ENCODE measurements at places on chromosomes 1 and 21.

GRCh38 chr1:35845766-35846165, 37.2 kb upstream of the AGO1 start:
- no peak for DNase-seq

GRCh38 chr1:219304227-219305226, 130.8 kb downstream of the LYPLAL1 start:
- no peak for DNase-seq

- peak; percentile 22 for DNase-seq
Measured at GRCh38 chr1:246417152-246417812, 89.8 kb downstream of the SMYD3 start.

DNA sequence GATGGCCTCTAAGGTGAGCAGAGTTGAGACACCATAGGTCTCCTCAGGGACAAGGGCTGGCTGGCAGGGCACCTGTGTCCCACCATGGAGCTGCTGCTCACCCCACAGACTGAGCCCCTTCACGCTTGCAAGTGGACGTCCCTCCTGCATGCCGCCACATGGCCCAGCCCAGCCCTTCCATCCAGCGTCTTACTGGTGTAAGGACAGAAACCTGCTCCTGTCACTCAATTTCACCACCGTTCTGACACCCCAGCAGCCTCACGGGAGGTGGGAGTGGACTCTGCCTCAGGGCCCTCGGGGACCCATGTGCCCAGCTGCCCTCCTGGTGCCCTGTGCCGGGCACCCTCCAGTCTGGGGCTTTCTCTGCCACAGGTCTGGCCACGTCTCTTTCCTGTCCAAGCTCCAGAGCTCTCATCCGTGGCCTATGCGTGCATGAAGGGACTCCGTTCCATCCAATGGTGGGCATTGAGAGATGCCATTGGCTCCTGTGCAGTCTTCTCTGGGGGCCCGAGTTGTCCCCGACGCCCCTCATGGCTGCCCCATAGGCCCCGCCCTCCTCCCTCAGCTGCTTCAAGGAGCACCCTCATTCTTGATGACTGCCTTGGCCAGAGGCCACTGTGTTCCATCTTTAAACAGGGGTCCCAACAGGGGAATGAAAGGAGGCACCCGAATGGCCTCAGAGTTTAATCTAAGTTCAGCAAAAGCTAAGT, 42.6 kb upstream of the COL6A1 start:
- no peak for DNase-seq

DNA sequence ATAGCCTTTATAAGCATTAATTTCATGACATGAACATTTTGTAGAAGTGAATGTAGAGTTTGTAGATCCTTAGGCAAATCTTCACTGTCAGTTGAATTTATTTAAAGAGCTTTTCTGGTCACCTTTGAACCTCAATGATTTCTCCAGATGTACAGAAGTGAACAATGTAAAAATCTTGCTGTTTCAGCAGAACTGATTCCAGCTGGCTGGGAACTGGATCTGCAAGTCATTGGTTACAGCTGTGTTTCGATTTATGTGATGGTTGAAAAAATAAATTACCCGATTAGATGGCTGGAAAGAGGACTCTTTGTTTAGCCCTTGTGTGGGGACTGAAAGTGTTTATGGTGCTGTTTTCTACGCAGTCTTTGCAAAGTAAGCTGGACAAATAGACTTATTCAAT, 849.8 kb downstream of the USP25 start:
- peak; percentile 70 for DNase-seq

GRCh38 chr1:222034790-222035189, 292.9 kb upstream of the DUSP10 start:
- DNase-seq, result no peak

DNA sequence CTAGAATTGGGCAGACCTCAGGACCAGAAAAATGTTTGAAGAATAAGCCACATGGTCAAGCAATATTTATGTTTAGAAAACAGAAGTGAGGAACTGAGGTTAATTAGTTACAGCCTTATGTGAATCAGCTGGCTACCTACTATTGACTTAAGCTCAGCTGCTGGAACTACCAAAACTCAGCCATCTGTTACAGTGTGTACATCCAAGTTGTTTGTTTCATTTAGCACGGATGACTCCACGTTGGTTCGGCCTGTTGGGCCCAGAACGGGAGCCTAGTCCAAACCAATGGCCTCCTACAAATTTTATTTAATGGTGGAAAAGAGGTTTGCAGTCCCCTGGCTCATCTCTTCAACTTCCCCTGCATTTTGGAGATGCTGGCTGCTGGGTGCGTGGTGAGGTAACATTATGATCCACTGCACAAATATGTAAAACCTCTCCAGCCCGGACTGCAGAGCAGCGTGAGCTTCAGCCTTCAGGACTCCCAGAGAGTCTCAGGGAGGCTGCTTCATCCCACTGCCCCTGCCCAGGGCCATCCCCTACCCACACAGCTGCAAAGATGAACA, 143.4 kb downstream of the ZZZ3 start:
- peak; percentile 85 for DNase-seq

DNA sequence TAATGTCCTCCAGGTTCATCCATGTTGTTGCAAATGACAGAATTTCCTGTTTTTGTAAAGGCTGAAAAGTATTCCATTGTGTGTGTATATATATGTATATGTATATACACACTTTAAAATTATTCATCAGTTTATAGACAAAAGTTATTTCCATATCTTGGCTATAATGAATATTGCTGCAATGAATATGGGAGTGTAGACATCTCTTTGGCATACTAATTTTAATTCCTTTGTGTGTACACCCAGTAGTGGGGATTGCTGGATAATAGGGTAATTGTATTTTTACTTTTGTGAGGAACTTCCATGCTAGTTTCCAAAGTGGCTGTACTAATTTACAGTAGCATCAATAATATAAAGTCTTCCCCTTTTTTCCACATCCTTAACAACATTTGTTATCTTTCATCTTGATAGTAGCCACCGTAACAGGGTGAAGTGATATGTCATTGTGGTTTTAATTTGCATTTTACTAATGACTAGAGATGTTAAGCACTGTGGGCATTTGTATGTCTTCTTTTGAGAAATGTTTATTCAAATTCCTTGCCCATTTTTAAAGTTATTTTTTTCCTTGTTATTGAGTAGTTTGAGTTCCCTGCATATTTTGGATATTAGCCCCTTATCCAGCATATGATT, 243.0 kb downstream of the PDE4B start:
- DNase-seq, result no peak

- DNase-seq, result no peak
Measured at GRCh38 chr1:2087766-2088165, 37.6 kb downstream of the PRKCZ start.

- DNase-seq, result no peak
Measured at GRCh38 chr1:100027212-100027611, 57.4 kb downstream of the SLC35A3 start.

- no peak for DNase-seq
Measured at GRCh38 chr1:26862781-26863684, at the start of gene SFN. TSS of gene SFN (plus strand) at chr1:26863149. CDS start at chr1:26863213, 64 bp downstream.

DNA sequence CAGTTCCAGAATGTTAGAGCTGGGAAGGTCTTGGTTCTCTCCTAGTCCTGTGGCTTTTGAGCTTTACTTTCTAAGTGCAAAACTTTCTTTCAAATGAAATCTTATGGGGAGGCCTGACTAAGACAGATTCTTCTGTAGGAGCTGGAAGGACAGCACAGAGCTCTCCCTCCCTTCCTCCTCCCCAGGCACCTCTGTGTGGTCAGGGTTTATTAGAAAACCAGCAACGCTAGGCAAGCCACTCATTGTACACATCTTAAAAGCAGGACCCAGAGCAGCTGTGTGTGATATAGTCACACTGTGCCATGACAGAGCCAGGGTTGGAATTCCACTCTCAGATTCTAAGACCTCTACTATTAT, 241.1 kb upstream of the RAB4A start:
- no peak for DNase-seq

GRCh38 chr1:121417325-121417923, 232.6 kb downstream of the SRGAP2C start:
- no peak for DNase-seq

DNA sequence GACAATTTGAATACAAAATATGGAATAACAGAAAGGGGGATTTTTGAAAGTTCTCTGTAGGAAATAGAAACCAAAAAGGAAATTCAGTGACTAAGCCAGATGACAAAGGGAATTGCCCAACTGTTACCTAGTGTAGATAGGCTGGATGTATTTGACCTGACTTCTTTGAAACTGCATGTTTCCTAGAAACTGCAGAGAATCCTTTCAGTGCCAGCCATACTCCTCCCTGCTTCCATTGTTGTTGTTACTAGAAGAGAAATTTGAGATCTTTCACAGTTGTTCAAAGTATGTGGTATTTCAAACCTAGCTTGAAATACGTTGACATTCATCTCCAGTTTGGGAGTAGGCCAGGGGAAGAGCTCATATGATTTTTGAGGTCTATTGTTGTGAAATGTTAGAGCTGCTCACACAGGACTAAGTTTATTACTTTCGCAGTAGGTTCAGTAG, 1.8 kb upstream of the GBP5 start:
- peak; percentile 69 for DNase-seq

DNA sequence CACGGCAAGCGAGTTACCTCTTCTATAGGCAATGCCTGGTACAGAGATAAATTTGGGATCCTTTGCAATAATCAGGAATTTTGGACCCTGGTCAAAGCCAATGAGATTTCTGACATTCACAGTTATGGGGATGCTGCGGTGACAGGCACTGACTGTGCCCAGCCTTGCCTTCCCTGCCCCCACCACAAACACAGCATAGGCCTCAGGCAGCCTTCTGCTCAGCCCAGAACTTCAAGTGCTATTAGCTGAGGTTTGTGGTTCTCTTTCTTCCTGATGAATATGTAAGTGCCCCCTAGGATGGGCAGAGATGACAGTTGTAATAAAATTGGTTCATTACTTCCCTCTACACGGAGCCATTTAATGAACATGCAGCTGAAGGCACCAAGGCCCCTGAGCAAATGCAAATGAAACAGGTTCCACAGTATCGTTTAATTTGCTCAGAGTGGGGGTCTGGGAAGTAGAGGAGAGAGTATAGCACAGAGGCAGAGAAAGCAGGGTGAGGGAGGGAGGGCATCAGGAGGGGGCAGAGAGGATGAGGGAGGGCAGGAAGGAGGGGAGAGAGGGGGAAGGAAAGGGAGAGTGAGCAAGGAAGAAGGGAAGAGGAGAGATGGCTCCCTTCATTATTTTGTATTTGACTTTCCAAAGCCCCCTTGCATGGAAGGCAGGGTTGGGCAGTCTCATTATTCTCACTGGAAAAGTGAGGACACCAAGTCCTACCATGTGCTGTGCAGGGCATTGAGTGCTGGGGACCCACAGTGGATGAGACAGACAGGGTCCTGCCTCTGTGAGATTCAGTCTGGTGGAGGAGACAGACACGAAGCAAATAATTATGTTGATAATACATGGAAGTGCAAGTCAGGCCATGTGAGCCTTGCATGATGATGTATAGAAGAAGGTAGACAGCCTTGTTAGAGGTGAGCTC, 513.0 kb downstream of the PTPRU start:
- no peak for DNase-seq

- no peak for DNase-seq
Measured at GRCh38 chr1:86795316-86795715, 90.9 kb downstream of the SH3GLB1 start.

- DNase-seq, result no peak
Measured at GRCh38 chr1:220884109-220884980, 5.1 kb downstream of the HLX start.

DNA sequence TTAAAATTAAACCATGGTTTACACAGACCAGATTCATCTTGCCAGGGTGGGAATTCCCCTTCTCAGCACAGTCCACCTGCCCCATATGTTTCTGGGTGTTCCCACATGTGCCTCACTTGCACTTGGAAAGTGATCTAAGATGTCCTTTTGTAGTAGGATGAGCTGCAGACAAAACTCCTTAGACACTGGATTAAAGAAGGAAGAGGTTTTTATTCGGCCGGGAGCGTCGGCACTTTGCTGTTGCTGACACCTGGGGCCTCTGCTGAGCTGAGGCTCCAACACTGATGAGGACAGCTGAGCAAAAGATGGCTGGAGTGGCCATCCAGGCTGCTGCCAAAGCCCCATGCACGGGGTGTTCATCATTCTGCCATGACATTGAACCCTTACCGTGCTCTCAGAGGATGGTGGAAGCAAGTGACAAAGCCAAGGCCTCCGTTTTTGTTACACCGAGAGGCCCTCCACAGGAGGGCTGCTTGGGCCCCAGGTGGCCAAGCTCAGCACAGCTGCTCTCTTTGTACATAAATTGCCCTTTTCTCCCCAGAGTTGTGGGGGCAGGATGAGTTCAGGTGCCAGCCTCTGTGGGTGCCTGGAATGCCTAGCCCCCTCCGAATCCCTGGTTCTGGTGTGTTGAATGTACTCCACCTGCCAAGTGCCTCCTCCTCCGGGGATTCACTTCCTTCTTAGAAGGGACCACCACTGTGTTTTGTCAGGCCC, 7.3 kb upstream of the ACOT11 start:
- no peak for DNase-seq

GRCh38 chr21:34004013-34004938, 69.1 kb upstream of the MRPS6 start:
- no peak for DNase-seq

DNA sequence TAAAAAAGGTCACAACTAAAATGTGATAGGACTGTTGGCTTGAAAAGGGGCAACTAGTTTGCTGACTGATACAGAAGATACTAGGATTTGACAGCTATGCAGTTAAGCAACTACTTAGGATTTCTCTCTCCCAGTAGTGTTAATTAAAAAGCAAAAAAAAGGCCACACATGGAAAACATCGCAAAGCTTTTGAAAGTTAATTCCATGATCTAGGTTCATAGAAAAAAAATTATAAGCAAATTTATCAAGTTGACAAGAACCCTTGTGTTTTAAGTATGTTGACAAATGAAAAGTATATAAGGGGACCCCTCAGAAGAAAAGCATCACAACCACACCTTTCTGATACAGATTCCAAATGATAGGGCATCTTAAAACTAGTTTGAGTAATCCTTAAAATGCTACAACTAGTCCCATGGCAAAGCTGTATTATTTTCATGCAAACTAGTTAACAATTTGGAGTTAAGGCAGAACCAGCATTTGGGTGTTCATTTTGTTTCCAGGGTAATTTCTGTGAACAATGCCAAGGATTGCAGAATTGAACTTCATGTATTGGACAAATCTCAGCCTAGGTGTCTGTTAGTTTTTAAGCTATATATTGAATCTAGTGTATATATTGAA, 4.1 kb downstream of the PNRC2 start:
- no peak for DNase-seq

GRCh38 chr1:220219865-220220698, 52.2 kb downstream of the RAB3GAP2 start:
- no peak for DNase-seq

DNA sequence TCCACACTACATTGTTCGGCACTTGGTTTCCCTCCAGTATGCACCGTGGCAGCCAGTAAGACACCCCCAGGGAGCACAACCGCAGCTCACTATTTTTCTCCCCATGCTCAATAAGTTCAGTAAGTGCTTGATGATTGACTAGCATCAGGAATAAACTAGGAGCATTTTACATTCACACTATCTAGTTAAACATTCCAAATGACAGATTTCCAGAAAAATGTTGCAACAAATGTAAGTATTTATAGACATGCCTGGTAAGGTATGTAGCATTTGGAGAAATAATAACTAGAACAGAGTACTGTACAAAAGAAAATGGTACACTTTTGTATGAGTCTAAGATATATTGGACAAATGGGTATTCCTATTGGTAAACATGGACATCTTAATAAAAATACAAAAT, 92.9 kb downstream of the SLC45A1 start:
- no peak for DNase-seq

GRCh38 chr1:60035921-60036320, 37.6 kb downstream of the C1orf87 start:
- no peak for DNase-seq

Measured in fibroblast of the conjunctiva (primary cell).